Cortex of kidney (tissue), 1 donor: ENCODE measurements at places on chromosomes 12 and 14.

DNA sequence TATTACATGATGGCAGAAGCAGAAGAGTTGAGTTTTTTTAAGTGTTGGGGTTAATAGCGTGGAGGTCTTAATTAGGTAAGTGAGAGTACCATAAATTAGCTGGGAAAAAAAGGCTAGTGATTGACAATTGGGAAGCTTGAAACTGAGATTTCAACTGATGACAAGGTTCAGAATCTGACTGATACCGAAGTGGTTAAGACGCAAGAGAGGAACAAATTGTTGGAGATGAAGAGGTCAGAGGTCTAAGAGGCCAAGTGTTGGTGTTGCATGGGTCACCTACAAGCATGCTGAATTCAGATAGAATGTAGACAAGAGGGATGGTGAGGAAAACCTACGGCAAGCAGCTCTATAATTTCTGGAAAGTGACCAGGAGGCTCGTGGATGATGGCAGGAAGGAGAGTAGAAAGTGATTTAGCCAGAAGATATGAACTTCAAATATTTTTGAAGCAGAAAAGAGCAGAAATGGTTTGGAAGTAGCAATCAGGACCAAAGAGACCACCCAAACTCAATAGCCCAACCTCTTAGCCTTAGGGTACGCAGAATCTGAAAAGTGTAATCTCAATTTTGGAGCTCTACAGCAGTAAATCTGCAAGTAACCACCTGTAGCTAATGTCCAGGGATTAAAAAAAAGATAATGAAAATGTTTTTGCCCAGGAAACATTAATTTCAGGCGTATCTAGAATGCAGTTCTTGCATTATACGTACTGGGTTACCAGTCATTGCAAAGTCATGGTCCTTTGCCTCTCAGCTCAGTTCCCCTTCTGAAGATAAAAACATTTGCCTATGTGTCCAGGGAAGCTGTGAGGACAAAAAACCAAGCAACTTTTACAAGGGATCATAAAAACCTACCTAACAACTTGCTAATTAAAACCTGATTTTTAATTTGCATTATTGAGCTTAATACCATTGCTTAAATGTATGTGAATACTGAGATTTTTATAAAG is 1.7 kb upstream of the TMPO start:
- DNase-seq: no peak

GRCh38 chr12:75439930-75440329 is 40.6 kb upstream of the GLIPR1 start:
- DNase-seq: no peak

DNA sequence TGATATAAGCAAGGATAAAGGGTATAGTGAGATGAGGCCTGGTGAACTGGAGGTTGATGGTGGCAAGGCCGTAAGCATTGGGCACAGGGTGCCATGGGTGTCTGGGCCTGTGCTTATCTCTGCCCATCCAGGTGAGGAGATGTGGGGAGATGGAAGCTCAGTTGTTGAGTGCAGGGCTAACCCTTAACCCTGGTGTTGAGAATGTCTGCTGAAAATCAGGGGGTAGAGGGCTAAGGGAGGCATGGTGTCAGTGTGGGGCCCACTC is 86.1 kb downstream of the SYNE2 start:
- DNase-seq: no peak

DNA sequence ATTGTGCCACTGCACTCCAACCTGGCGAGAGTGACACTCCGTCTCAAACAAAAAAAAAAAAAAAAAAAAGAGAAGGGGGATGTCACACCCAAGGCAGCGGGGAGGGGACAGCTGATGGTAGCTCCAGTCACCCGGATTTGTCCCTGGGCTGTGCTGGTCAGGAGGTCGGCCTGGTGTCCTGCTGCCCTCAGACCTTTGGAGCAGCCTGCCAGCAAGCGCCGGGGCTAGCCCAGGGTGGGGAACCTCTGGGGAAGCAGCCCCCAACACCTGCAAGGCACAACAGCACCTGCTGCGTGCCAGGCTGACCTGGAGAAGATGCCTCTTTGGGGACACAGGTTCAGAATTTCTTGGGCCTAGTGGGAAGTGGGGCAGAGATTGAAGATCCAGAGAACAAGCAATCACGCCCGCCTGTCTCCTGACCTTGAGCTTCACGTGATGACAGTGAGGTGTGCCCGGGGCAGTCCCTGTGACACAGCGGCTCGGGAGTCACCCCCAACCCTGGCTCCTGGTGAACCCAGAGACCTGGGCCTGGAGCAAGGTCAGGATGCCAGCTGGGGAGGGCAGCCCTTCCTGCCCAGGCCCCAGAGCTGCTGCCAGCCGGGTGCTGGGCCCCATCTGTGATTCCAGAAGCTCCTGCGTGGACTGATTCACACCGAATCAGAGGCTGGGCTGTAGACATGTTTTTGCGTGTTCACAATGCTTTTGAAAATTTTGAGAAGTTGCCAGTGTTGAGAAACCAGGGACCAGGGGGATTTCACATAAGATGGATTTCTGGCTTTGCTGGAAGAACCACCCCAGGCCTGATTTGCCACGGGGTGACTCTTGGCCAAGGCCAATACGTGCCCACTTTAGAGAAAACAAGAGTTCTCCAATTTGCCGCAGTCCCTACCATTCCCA is 66.4 kb downstream of the RFLNA start:
- DNase-seq: no peak

DNA sequence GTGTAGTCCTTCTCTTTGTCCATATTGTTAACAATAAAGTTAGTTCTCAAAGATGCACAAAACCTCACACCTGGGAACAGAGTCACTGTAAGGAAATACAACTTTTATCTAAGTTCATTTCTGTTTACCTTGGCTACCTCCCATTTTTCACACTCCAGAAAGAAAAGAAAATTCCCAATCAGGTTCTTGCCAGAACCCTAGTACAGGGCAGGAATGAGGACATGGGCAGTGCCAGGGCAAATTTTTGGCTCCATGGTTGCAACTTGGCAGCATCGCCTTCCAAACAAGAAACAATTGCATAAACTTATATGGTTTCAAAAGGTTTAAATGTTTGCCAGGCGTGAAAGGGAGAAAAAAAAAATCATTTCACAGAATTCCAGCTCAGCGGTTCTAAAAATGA is 296.3 kb upstream of the PRKD1 start:
- DNase-seq: no peak

DNA sequence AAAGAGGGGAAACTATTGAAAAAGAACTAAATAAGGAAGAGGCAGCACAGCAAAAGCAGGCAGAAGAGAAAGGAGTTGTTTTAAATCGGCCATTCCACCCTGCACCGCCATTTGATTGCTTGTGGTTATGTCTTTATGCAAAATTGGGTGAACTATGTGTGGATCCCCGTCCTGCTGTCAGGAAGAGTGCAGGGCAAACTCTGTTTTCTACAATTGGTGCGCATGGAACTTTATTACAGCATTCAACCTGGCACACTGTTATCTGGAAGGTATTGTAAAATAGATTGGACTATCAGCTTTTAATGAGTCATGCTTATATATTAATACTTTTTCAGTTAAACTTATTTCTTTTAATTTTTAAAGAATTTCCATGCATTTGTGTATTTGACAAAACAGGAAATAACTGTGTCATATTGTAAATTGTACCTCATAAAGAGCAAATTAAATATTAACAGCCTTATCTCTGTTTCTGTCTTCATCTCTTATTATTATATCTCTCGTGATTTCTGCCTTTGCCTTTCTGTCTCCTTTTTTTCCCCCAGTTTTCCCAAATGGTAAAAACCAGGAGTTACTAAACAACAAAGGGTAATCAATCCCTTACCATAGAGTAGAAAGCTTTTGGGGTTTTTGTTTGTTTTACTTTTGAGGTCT is 86.4 kb downstream of the MON2 start:
- DNase-seq: no peak

DNA sequence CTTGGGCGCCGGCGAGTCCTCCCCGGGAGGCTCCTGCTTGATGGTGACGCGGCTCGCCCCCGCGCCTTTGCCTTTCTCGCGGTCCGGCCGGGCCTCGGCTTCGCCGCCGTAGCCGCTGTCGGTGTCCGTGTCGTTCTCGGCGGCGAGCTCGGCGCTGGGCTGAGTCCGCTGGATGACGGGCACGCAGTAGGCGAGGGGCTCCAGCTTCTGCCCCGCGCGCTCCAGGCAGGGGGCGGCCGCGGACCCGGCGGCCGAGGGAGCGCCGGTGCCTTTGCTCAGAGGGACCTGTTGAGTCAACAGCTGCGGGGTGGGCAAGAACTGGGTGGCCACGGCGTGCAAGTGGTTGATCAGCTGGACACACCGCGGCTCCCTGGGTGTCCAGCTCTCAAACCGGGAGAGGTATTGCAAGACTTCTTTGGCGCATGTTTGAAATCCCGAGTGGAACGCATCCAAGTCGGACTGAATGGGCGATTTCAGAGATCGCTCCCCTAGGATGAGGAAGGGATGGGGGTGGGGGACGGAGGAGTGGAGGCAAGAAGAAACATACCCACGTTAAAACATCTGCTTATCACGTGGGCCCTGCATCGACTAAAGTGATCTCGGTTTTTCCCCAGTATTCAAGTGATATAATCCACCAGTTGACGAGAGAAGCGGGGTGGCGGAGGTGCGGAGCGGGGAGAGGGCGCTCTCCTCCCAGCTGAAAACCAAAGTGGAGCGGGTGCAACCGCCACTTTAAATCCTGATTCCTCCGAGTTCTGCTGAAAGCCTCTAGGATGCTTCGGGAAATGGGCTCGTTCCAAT is 2.0 kb downstream of the BHLHE41 start:
- peak; percentile 12 for DNase-seq

DNA sequence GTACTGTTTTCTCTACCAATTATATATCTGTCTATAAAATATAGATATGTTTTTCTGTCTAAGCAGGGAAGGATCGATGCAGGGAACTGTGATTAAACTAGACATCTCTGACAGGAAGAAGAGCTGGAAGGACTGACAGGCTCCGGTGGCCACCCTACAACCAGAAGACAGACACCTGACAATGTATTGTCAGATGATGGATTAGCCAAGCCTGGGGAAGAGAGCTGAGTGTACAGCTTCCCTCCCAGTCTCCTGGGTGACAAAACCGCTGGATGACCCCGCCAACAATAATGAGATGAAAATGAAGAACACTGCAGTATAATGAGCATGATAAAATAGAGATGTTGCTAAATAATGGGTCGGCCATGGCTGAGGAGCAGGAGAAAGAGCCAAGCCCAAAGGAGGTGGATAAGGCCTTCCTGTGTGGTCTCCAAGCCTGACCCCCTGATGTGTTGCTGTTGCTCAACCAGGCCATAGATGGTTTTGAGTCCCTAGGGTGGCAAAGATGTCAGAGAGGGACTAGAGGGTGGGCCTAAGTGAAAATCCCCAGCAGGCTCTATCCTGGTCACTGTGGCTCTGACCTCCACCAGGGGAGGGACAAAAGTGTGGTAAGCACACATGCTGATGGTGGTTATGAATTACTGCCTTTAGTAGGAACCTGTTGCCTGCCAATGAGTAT is 28.2 kb downstream of the DHRS2 start:
- no peak for DNase-seq

GRCh38 chr12:120554678-120555077 is 20.5 kb downstream of the RNF10 start:
- DNase-seq: no peak

DNA sequence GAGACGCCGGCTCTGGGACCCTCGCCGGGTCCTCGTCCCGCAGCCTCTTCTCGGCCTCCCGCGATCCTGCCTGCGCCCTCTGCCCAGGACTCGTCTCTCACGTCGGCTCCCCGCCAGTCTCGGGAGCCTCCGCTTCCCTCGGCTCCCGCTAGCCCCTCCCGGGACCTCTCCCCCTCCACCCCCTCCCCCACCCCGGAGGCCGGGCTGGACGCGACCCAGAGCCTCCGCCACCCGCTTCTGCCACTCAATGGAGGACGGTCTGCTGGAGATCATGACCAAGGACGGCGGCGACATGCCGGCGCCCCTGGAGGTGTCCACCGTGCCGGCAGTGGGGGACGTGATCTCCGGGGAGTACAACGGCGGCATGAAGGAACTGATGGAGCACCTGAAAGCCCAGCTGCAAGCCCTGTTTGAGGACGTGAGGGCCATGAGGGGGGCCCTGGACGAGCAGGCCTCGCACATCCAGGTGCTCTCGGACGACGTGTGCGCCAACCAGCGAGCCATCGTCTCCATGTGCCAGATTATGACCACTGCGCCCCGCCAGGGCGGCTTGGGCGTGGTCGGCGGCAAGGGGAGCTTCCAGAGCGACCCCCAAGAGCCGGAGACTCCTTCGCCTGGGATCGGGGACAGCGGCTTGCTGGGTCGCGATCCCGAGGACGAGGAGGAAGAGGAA is 568 bp downstream of the CCDC184 start:
- DNase-seq: no peak

- no peak for DNase-seq
Observed at GRCh38 chr14:32560209-32560857, 231.2 kb downstream of the AKAP6 start.

GRCh38 chr12:82504409-82504808 is 146.1 kb downstream of the METTL25 start:
- no peak for DNase-seq

DNA sequence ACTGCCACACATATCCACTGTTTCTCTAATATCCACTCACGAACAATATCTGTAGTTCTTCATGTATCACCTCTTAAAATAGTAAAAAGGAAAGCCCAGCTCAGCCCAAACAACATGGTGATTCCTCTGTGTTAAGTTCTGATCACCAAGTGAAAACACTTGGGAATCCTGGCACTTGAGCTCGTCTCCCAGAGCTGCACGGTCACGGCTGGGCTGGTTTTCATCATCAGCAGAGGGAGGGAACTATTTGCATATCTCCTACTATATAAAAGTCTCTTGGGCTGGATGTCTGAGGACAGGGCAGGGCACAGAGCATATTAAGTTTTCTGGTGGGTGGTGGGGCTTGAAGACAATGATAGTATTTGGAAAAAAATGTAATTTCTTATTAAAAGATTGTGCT is 870.6 kb downstream of the TMEM121 start:
- no peak for DNase-seq

DNA sequence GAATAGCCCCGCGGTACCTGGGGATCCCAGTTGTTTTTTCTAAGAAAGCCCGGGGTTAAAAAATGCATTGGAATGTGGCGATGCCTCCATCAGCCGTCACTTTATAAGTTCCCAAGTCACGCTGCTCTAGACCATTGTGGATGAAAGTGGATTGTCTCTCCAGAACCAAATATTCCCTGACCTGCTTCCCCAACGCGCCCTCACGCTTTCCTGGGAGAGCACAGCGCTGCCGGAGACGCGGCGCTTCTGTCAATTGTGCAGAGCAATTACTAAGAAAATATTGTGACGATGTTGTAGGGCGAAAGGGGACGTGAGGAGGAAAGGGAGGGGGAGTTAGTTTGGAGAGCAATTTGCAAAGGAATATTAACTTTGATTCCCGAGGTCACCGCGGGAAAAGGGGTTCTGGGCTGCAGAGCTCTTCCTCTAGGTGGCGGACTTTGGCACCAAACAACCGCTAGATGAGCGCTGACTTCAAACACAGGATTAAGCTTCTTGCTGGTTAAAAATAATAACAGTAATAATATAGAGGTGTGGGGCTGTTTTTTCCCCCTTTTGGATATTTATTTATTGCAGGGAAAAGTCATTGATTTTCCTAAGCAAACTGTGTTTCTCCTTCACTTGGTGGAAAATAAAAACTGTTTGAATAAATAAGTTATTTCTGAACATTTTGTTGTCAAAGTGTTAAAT is 9.6 kb upstream of the FOXG1 start:
- no peak for DNase-seq

DNA sequence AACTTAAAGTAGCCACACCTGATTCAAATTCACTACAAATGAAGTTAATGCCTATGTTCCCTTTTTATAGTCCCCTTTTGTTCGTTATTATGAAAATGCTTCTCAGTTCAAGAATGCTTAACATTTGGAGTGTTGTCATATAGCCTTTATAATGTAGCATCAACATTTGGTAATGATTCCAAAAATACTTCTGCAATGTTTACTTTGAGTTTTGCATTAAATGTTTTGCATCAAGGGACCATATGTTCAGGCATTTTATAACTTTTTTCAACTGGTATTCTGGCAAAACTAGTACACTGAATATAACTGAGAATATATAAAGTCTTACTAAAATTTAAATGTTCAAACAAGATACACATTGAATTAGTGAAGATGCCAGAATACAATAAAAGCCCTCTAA is 209.6 kb upstream of the SLC16A7 start:
- DNase-seq: no peak
